ENCODE measurements at places on chromosomes 11 and 22.

DNA sequence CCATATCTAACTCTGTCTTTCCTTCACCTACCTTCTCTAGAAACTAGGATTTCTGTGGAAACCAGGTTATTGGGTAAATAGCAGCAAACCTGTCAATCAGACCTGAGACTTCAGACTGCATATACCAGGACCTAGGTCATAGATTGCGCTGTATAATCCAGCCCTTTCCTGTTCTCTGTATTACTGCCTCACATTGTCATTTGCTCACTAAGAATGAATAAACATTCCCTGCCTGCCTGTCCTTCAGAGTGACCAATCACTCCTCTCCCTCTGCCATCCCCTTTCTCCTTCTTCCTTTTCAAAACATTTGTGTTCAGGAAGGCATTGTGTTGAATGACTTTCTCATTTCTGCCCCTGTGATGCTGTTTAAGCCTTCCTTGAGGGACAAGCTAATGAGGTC is 14.1 kb upstream of the FZD4 start:
- no peak for DNase-seq

DNA sequence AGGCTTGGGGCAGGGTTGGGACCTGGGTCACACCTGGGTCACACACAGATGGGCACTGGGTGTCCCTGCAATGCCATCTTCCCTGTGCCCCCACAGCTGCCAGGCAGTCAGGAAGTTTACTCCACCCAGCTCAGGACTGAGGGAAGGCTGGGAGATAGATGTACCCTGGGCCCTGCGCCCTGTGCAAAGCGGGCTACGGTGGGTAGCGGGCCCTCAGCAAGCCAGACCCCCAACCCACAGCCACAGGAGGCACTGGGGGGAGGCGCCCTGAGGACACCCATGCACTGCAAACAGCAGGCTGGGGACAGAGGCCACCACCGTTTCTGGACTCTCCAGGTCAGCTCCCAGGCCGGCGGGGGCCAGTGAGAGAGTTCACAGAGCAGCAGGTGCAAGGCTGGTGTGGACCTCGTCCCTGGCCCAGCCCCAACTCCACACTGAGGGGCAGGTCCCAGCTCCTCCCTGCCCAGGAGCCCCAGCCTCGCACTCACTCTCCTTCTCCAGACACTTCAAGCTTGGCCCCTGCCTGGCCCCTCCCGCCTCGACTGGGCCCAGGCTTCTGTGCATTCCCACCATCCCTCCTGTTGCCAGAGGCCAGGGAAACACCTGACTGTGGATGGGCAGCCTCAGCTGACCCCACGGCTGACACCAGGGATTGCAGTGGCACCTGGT is 4.9 kb downstream of the DUSP8 start:
- DNase-seq = no peak

DNA sequence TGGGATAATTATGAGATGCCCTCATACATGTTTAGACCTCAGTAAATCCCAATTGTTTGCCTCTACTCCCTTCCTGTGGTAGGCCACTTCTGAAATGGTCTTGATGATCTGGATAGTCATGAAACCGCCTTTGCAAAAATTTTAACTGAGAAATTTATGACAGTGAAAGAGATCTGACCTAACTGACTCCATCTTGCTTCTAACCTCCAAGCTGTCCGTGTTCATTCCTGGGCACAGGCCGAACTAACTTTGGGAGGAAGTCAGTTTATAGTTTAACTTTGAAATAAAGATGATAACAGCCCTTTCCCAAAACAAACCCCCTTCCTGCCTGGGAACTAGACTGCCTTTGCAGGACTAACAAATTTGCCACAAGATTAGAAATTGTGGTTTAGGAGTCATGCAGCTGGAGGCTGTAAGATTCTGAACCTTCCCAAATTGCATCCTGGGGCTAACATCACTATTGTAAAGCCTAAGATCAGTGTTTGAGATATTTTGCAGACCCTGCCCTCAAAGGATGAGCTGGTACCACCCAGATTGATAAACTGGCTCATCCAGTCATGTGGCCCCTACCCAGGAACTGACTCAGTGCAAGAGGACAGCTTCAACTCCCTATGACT is 19.9 kb upstream of the CTR9 start:
- no peak for DNase-seq

DNA sequence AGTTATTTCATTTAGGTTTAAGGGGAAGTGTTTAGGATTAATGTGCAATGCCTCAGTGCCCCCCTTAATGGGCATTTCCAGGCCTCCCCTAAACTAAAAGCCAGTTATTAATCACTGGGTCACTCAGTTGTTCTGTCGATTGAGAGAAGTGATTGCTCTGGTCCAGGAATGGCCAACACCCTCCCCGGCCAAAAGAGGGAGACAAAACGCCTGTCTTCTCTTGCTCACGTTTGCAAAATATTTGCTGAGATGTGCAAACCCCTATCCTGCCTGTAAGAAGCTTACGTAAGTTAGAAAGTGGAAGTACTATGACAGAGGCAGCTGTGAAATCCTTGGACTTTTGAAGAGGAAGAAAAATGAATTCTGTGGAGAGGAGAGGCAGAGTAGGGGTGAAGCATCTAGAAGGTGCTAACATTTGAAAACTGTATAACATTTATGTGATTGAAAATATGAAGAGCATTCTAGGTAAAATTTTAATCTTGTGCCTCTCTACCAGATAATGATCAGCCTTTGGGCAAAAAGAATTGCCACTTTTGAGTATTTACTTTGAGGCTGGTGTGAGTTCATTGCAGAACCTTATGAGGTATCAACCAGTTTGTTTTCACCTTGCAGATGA is 37.7 kb downstream of the NTM start:
- no peak for DNase-seq

DNA sequence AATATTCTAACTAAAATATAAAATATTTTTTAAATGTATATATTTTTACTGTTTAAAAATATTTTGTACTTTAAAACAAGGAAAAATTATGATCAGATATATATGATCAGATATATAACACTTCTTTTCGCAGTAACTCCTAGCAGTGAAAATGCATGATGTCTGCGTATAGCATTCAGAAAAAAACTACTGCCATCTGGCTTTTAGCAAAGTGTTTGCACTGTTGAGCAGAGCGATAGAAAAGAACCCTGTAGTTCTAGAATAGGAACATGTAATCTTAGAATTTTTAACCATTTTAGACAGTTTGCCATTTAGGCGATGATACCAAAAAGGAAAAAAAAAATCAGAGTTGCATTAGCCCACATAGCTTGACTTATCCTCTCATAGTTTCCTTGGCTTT is 370.4 kb upstream of the ANO3 start:
- DNase-seq = peak; percentile 3

GRCh38 chr11:65506772-65507505 is 8.1 kb downstream of the MALAT1 start:
- DNase-seq = no peak

DNA sequence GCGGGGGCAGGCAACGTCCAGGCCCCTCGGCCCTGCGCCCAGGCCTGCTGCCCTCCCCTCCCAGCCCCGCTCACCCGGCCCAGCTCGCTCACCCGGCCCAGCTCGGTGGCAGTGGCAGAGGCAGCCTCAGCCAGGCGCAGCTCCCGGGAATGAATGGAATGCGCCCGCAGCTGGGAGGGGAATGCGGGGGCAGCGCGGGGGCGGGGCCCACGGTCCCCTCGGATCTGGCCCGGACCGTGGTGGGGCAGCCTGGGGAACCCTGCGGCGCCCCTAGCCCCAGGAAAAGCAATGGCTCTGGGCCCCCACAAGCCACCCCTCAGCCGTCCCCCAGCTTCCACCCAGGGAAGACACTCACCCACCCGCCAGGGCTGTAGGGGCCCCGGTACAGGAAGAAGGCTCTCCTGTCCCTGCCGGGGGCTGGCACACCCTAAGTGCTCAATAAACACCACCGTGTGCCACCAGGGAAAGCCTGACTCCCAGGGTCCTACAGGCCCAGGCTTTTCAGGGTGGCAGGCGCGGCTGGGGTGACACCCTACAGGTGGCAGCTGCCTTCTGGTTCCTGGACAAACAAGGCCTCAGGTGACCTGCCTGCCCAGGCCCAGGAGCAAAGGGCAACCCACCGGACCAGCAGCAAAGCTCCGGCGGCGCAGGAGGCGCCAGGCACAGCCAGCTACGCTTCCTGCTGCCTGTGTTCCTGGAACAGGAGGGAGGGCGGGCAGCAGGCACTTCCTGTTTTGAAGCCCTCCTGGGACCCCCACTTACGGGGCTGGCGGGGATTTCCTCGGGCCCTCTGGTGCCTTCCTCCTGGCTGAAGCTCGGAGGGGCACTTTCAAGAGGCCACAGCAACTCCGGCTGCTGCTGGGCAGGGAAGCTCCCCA is 13.8 kb downstream of the PLXNB2 start:
- DNase-seq = no peak

- no peak for DNase-seq
Observed at GRCh38 chr11:31069447-31070205, 299.9 kb downstream of the DCDC1 start.

DNA sequence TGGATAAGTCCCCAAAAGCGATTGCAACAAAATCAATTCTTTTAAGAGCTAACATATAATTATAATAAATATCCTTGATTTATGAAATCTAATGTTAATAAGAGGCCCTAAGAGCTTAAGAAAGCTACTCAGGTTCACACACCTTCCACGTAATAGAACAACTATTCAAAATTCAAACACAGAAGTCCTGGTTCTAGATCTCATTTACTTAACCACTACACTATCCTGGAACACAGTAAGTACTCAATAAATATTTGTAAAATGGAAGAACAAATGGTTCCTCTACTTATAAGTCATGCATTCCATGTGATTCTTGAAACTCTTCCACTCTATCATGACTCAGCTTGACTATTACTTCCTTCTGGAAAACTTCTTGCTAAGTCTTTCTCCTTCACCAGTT is 268.2 kb downstream of the FAM181B start:
- DNase-seq = no peak

DNA sequence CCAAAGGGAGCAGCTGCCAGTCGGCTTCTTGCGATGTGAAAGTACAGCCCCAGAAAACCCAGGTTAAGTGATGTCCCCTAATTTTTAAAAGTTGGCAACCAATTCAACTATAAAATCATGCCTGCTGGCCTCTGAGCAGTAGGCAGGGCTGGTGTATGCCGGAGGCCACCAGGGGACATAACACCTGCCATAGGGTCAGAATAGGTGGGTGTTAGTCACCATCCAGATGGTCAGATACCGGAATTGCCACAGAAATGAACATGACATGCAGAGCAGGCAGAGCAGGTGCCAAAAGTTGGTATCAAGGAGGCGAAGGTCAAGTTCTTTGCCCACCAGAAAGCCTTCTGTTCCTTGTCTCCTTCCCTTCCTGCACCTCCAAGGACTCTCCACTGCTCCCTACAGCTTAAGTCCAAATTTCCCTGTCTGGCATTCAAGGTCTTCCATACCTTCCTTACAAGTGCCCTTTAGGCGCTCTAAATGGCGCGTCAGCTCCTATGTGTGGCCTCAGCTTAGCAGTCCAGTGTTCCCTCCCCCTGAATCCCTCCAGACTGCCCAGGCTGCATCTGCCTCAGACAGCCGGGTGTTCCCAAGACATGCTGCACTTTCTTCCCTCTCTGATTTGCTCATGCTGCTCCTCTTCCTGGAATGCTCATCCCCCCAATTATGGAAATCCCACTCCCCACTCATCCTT is 45.1 kb downstream of the PTPRJ start:
- DNase-seq = no peak

- DNase-seq = no peak
Observed at GRCh38 chr11:9568854-9569587, 4.4 kb upstream of the WEE1 start.

DNA sequence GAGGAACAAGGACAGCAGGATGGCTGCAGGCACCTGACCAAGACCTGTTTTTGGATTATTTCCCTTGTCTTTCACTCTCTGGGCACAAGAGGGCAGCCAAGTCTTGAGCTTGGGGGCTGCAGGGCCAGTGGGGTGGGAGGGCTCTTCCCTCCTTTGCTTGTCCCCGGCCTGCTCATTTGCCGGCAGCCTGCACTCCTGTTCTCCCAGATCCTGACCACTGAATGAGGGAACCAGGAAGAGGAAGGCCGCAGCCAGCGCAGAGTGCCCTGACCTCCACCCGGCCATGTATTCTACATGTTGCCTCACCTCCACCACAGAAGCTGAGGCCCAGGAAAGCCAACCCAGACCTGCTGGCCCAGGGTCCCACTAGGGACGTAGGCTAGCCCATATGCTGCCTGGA is 15.5 kb upstream of the NNMT start:
- DNase-seq = peak; percentile 39

All from NCI-H2171 (cell line).